ENCODE measurements at places on chromosomes 16 and 17.

- DNase-seq: no peak
These were observed 53.1 kb upstream of the ENPP7 start for GRCh38 chr17:79677646-79678045.

DNA sequence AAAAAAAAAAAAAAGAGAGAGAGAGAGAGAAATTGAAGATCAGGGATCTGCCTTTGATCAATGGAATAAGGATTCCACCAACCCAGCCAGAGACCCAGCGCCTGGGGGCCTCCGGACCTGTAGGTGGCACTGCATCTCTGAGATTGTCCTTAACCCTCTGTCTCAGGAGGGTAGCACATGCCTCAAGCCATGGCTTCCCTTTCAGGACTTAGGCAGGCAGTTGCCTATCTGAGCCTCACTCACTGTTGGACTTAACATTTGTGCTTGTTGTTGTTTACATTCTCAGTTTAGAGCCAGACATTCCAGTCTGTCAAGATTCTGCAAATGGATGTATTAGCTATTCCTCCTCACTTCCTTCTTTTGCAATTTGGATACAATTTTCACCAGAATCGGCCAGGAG, 5.1 kb upstream of the SCNN1B start:
- peak; percentile 28 for DNase-seq

GRCh38 chr17:64732336-64733006, 70.4 kb upstream of the SMURF2 start:
- DNase-seq: no peak

- peak; percentile 0 for DNase-seq
These were observed 406.6 kb upstream of the SALL1 start for GRCh38 chr16:51557670-51558069.

GRCh38 chr17:38733982-38734973, 4.1 kb downstream of the CISD3 start:
- no peak for DNase-seq

GRCh38 chr17:42720996-42721583, 23.8 kb downstream of the EZH1 start:
- peak; percentile 62 for DNase-seq

- DNase-seq: no peak
These were observed 3.5 kb downstream of the GSG1L start for GRCh38 chr16:28059841-28060575.

GRCh38 chr16:61892531-61892930, 143.7 kb downstream of the CDH8 start:
- DNase-seq: no peak

- no peak for DNase-seq
These were observed 15.6 kb downstream of the NGFR start for GRCh38 chr17:49510720-49511110.

DNA sequence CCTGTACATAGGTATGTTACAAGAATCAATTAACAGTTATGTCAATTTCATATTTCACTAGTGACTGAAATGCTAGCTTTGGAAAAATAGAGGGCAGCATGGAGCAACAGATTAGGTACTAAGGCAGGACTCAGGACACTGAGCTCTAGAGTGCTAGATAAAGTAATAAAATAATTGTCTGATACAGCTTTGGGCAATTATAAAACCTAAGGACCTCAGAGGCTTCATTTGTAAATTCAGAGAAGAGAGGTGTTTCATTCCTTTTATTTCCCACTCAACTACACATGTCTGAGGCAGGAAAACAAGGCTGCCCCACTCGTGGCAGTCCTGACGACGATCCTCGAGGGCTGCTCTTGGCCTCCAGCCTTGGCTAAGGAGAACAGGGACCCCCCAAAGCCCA, 81.5 kb downstream of the CA4 start:
- DNase-seq: peak; percentile 8

DNA sequence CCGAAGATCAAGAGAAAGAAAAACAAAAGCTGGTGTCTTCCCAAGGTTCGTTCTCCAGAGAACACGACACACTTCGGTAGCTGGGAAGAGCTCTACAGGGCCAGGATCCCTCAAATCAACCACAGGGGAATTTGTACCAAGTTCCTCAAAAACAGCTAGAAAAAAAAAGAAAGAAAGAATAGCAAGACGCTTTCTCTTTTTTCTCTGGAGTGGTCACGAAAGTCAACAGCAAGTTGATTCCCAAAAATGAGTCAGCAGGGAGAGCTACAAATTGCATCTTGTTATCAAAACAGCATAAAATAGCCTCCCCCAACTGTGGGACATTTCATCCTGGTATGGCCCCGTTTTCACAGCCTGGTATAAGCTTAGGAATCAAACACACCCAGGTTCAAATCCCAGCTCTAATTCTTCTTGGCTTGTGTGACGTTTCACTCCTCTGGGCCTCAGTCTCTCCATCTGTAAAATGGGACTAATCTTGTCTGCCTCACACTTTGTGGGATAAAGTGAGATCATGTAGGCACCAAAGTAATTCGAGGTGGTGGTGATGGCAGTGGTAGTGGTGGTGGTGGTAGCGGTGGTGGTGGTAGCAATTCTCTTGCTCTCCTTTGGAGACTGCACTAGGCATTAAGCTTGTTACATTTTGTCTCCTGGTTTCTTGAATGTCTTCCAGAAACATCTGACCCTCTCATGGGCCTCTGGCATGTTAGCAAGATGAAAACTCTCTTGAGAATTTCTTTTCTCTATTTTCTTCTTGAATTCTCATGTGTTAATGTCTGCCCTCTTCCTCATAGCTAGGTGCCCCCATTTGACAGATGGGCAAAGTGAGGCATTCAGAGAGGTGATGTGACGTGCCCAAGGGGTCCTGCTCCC, 988 bp upstream of the IL21R start:
- no peak for DNase-seq

GRCh38 chr17:41621916-41622315, 2.5 kb downstream of the KRT17 start:
- DNase-seq: no peak

GRCh38 chr17:78563189-78564145, 13.7 kb downstream of the DNAH17 start:
- no peak for DNase-seq

Data from activated CD4-positive, alpha-beta T cell treated with anti-CD3 and anti-CD28 coated beads, Interleukin-2, amount 50 U/mL, for 16 hours (primary cell).